Non-pigmented ciliary epithelial cell (primary cell): ENCODE measurements at places on chromosomes 7 and 10.

DNA sequence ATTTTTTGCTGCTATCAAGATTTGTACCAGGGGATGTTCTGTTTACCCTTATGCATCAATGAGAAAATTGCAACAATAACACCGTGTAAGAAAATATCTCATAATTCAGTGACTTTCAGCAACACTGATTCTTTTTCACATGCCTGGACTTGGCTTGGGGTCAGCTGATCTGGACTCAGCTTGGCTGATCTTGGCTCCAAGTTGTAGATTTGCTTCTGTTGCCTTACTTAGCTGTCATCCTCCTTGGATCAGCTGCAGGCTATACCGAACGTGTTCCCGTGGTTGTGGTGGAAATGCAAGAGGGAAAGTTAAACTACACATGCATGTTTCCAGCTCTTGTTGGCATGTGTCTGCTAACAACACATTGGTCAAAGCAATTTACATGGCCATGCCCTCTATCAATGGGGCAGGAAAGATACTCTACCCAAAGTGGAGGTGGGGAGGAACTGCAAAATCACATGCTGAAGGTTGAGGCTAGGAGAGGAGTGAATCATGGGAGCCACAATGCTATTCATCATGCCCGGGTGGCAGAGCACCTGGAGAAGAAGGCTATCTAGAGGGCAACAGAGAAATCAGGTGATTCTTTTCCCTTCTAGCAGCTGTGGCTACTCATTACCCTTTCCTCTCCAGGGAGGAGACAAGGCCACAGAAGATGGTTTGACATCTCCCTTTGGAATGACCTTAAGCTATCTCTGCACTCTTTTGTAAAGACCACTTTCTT lies 1276.3 kb upstream of the AUTS2 start:
- no peak for DNase-seq

DNA sequence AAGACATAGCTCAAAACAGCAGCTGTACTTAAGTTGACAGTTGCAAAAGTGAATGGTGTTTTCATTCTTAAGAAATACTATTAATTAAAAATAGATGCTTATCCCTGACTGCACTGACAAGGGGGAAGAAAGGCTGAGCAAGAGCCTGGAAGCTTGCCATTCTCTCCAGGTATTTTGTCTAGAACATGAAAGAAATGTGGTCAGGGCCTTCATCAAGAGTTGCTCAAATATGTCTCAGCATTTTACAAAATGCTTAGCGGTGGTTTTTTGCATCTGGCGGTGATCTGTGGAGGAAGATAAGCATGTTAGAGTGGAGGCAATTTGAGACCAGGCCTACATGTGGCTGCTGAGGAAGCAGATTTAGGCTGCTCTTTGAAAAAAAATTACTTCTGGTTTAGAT lies 46.4 kb upstream of the CC2D2B start:
- DNase-seq = no peak

GRCh38 chr7:115707258-115708012 lies 323.1 kb downstream of the TFEC start:
- DNase-seq = no peak

DNA sequence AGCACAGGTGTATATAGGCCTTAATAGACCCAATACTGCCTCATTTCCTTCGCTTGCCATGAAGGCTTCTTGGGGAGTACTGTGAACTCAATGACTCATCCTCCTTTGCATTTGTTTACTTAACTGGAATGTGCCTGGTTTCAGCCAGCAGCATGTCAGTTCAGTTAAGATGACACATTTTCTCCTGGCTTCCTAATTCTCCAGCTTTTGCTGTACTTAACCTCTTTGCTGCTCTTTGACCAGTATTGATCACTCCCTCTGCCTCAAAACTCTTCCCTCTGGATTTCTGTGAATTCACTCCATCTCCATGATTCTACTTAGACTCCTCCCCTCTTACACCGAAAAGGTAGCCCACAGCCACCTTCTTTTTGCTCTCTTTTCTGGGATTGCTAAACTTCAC lies 135.7 kb downstream of the MAGI2 start:
- DNase-seq = peak; percentile 81

- no peak for DNase-seq
Observed at GRCh38 chr7:91564541-91564940, 300.3 kb downstream of the FZD1 start.

DNA sequence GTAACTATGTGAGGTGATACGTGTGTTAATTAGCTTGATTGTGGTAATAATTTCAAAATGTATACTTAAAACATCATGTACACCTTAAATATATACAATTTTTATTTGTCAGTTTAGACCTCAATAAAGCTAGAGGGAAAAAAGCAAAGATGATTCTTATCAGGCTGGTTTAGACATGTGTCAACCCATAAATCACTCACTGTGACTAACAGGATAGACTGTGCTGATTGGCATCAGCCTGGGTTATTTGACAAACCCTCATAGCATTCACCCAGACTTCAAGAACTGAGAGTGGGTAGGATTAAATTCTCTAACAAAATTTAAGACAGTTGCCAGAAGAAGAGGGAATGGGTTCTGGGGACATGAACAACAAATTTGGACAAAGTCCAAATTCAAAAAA lies 73.8 kb upstream of the TMEM140 start:
- no peak for DNase-seq

GRCh38 chr10:25818751-25819150 lies 115.3 kb upstream of the MYO3A start:
- DNase-seq = no peak

DNA sequence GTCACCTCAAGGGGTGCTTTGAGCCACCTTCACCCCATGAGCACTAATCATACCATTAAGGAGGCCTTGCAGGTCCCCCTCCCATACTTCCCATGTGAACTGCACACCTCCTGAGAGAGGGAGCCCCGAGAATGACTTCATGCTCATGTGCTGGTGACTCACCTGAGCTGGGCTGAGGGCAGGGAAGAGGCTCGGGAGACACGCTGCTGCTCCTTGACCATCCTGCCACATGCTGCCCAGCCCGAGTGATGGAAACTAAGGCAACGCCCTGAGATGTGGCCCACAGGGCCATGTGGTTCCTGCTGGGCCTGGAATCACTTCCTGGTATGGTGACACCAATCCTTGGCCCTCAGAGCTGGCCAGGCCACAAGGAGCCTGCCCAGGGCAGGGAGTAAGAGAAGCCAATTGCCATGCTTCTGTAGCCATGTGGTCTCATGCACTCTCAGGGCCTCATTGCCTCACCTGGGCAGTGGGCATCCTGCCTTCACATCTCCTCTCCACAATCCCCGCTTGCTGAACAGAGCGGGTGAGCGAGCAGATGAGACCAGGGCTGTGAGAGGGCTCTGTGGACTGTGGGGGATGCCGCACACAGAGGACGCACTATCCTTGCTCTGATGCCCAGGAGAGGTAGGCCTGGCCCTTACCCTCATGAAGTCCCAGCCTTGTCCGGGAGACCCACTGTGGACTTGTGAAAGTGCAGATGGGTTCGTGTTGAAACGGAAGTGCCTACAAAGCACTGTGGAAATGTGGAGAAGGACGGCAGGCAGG lies 18.3 kb upstream of the PPIF start:
- no peak for DNase-seq

DNA sequence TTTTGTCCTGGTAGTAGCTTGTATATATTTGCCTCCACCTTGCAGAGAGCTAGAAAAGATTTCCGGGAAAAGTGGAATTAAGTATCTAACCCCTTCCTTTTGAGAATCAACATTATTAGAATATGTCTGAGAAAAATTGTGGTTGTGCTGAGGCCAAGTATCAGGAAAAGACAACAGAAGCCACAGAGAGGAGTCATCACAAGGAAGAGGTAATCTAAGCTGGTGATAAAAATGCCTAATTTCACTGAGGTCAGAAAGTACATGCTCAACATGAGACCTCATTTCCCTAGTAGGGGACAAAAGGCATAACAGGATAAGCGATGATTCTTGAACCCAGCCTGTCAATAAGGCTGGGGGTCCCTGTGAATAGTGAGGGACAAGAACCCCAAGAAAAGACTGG lies 97.0 kb upstream of the PDE1C start:
- DNase-seq = no peak

DNA sequence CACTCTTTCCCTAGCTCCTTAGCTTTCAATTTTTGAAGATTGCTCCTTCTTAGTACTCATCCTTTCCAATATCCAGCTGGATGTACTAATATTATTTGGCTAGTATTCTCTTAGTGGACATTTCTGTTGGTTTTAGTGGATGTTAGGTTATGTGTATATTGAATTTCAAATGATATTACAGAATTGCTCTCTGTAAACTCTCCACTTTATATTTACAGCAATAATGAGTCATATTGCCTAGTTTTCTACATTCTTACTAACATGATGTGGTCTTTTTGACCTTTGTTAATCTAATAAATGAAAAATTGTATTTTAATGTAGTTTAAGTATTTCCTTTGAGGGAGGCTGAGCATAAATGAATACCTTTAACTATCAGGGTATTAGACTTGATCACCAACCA lies 69.4 kb downstream of the BICC1 start:
- no peak for DNase-seq

DNA sequence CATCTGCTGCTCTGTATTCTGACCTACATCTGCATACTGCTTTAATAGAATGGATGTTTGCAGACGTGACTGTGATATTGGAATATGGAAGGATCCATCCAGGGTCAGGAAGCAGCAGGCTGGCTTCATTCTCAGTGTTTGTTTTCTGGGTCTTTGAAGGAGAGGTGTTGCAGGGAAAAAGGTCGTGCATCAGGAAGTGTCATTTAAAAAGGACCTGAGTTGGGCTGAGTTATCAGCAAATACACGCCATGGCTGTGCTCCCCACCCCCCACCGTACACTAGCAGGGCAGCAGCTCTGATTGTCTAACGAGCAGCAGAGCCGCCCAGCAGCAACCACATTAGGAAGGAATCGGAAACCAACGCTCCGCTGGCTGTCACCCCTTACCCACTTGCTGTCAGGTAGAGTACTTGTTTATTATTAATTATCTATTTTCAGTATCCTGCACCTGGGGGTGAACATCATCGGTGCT lies 63.1 kb upstream of the STEAP1B start:
- DNase-seq = no peak

DNA sequence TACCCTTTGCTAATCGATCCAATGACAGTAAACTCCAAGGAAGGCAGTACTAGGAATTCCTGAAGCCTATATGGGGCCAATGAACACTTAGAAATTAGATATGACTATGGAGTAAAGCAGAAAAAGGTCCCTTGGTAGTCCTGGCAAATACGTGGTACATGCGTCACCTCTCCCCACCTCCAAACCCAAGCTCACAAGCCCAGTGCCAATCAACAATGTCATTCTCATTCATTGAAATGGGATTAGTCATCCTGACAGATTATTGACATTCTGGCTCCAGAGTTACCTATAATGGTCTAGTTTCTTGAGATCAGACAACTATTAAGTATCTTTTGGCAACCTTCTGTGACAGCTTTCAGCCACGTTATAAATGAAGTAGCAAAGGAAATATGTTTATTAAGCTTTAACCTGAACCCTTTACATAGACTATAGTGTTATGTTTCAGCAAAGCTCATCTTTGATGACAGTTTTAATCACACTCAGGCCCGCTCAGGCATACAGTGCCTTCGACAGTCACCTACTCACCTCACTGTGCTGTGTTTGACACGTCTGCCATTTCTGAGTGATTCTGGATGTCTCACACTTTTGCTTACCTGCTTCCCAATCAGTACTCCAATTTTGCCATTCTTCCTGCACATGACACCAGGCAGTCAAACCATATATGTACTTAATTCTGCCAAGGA lies 69.6 kb upstream of the ADO start:
- no peak for DNase-seq
